Esophagus muscularis mucosa (tissue), 4 donors: ENCODE measurements at places on chromosomes 7 and 10. TPM values are rescaled to one million over a fixed set of nuclear protein-coding genes. Genes with fewer than 3 reads are reported as not detected.

The ZNF365 gene
- total RNA-seq = 0.50 TPM

The KCNIP2 gene
- total RNA-seq = 0.33 TPM

The NPVF gene
- not detected for total RNA-seq

The CCDC7 gene
- 17.5 TPM for total RNA-seq

The HOXA1 gene
- total RNA-seq = 0.42 TPM

The HABP2 gene
- total RNA-seq = not detected

The TLL2 gene
- 0.19 TPM for total RNA-seq

The SLC18A3 gene
- total RNA-seq = 0.57 TPM

The ANKRD22 gene
- total RNA-seq = not detected

The FAM25A gene
- total RNA-seq = not detected

The HOXA2 gene
- 5.4 TPM for total RNA-seq

The PTPRZ1 gene
- total RNA-seq = 10.3 TPM

The BLOC1S2 gene
- total RNA-seq = 14.6 TPM

The FANK1 gene
- total RNA-seq = 0.50 TPM

GRCh38 chr7:113799896-113800295, 118.9 kb downstream of the PPP1R3A start:
- DNase-seq = no peak

GRCh38 chr10:97708976-97709946, 4.3 kb upstream of the MARVELD1 start:
- peak; percentile 96 for DNase-seq

- no peak for DNase-seq
Measured at GRCh38 chr10:17257466-17258321, 29.7 kb downstream of the VIM start.

DNA sequence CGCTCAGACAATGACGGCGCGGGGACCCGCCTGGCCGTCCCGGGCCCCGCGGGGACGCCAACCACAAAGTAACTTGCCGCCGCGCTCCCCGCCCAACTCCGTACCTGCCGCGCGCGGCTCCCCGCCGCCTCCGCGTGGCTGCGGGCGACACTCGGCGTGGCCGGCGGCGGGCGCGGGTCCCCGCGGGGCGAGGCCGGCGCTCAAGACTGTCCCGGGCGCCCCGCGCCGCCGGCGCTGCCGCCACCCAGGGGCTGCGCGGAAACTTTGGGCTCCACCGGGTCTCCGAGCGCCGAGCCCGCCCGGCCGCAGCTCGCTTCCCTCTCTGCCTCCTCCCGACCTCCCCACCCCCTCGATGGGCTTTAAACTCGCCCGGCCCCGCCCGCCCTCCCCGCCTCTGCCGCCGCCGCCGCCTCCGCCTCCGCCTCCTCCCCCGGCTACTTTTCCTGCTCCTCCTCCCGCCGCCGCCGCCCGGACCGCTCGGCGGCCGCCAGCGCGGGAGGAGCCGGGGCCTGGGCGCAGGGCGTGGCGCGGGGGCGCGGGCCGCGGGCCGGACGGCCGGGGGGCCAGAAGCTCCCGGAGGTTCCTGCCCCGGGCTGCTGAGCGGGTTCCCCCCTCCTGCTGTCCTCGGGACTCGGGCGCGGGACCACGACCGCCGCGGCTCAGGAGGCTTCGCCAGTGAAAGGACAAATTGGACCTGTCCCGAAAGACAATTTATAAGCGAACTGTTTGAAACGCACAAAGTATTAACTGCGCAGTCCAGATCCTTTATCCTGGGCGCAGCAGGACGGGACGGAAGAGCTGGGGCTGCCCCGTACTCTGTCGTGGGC, 10.6 kb upstream of the GRB10 start:
- no peak for DNase-seq

DNA sequence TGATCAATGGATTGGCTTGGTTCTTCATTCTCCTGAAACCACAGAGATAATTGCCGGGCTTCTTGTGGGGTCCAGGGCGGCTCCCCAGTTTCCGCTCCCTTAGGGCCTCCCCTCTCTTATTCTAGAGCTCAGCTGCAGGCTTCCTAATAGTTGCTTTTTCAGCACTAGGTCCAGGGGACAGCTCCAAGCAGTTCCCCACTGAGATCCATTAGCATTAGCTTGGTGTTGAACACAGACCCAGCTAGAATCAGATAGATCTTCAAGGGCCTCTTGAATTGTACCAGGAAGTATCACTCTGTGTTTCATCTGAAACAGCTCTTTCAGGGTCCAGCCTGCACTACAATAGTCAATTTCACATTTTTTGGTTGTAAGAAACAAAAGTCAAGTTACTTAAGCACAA, 238.7 kb downstream of the SEC23IP start:
- no peak for DNase-seq

- DNase-seq = no peak
Measured at GRCh38 chr7:41197769-41198168, 505.1 kb downstream of the INHBA start.

GRCh38 chr10:14185316-14186045, 145.2 kb downstream of the FRMD4A start:
- no peak for DNase-seq

GRCh38 chr7:35508623-35509400, 186.1 kb downstream of the HERPUD2 start:
- no peak for DNase-seq

DNA sequence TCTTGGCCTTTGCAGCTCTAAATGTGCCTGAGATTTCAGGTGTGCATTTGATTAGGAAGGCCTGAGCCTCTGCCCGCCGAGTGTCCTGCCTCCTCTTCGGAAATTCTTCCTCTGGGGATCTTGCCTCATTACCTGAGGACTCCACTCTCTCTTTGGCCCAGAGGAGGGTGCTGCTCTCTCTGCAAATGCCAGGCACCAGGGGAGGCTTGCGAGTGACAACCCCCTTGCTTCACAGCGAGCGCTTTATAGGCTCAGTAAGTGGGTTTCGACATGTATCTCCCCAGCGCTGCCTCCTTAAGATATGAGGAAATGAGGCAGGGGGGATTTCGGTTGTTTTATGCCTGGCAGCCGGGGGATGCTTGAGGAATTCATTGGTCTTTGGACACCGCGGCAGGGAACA, 423.9 kb downstream of the GLRX3 start:
- DNase-seq = no peak

GRCh38 chr7:102119213-102119651, 167.4 kb upstream of the SH2B2 start:
- DNase-seq = no peak

GRCh38 chr10:74194545-74194944, 43.5 kb downstream of the ADK start:
- no peak for DNase-seq

DNA sequence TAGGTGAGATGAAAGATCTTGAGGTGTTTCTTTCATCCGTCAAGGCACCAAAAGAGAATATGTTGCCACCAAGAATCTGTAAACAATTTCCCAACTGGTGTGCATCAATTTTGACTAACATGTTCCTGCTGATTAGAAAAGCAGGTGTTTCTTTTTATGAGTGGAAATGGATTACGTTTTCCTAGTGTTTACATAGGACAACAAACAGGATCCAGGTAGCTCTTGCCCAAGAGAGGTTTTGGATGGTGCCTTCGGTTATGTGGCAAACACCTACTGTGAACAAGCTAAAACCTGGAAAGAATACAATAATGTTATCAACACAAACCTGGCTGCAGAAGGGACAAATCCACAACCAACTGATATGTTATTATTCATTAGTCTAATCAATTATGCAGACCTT, 53.6 kb upstream of the WNT16 start:
- no peak for DNase-seq

DNA sequence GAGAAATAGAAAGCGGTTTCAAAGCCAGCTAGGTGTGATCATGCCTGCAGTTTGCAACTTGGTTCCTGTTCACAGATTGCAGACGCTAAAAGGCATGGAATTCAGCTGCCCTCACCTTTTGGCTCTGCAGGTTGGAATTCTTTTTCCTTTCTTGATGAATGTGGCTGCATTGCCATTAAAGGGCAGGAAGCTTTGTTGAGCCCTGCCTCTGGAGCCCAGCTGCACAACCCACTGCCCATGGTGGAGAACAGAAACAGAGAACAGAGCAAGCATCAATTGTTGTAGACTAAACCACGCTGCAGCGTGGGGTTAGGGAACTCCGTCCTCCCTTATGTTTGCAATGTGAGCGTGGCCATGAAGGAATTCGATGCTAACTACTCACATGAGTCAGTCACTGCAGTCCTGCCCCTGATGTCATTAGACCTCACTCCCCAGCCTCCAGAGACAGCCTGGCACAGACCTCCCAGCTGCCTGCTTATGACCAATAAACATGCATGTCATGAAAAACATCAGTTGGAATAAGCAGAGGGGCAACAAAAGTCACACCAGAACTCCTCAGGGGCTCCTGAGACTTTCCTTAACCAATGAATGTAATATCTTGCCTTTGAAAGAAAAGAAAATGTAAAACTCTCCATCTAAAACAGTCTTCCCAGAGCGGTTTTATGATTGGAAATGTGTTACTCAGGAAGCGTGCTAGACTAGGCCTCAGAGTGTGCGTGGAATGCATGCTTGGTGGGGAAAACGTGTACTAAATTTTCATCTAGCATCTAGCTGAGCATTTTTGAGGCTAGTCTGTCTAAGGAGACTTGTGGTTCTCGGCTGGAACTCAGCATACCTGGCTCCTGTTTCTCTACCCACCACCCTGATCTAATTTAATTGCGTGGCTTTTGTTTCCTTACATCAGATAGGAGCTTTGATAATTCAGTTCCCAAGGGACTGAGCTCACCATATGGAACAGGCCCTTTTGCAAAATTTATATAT, 232.2 kb downstream of the KIAA1217 start:
- no peak for DNase-seq

GRCh38 chr7:150847536-150847935, 4.8 kb upstream of the AOC1 start:
- DNase-seq = no peak

DNA sequence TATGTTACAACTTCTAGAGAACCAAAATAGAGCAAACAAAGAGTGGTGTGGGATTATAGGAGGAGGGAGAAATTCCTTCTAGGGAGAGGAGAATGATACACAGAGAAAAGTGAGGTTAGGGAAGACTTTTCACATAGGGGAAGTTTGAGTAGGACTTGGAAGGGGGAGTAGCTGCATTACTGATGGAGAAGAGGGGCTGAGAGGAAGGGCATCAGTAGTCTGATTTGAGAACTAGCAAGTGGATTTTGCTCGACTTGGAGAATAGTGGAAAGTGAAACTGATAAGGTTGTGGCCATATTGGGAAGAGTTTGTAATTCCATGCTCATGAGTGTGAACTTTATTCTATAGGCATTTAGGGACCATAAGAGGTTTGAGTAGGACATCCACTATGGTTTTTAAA, 6.1 kb downstream of the NRF1 start:
- no peak for DNase-seq

- peak; percentile 97 for DNase-seq
Measured at GRCh38 chr7:4883372-4884144, at the start of gene RADIL. RADIL (minus strand) TSS chr7:4883716; CDS start chr7:4878139, 5,577 bp downstream.

GRCh38 chr7:39324139-39324760, 242.0 kb upstream of the YAE1 start:
- no peak for DNase-seq

GRCh38 chr10:30839652-30840051, 192.0 kb downstream of the ZNF438 start:
- DNase-seq = no peak

DNA sequence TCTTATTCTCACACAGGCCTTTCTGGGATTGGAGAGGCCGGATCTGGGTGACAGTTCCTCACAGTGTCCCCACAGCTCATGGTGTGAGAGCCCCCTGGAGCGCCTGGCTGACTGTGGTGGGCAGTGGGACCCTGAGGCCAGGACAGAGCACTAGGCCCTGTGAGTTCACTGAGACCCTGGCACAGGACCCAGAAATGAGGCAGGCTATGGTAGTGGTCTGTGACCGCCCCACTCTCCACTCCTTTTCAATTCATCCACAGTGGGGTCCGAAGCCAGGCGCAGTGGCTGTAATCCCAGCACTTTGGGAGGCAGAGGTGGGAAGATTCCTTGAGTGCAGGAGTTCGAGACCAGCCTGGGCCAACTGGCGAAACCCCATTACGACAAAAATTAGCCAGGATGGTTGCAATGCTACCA, 95.9 kb upstream of the TNRC18 start:
- DNase-seq = no peak

DNA sequence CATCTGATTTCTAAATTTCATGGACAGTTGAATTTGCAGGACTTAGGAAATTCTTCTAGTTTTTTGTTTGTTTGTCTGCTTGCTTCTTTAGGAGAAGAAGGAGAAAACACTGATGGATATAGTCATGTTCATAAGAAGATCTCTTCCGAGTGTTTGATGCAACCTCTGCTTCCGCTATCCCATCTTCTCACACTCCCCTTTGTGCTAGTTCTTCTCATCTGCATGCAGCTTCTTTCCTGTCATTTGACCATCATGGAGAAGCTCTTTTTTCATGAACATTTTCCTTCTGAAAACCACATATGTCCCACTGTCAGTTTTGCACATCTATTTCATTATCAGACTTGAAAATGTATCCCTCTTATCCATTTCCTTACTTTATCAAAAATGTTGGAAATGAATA, 346.9 kb upstream of the PRKCQ start:
- no peak for DNase-seq

- no peak for DNase-seq
Measured at GRCh38 chr10:9762966-9763656, 1254.6 kb upstream of the CELF2 start.

- DNase-seq = peak; percentile 86
Measured at GRCh38 chr7:25675789-25676474, 447.6 kb upstream of the NPVF start.

GRCh38 chr7:80334196-80334595, 177.7 kb downstream of the GNAT3 start:
- DNase-seq = no peak

GRCh38 chr10:70761727-70762350, 23.3 kb downstream of the TBATA start:
- no peak for DNase-seq

DNA sequence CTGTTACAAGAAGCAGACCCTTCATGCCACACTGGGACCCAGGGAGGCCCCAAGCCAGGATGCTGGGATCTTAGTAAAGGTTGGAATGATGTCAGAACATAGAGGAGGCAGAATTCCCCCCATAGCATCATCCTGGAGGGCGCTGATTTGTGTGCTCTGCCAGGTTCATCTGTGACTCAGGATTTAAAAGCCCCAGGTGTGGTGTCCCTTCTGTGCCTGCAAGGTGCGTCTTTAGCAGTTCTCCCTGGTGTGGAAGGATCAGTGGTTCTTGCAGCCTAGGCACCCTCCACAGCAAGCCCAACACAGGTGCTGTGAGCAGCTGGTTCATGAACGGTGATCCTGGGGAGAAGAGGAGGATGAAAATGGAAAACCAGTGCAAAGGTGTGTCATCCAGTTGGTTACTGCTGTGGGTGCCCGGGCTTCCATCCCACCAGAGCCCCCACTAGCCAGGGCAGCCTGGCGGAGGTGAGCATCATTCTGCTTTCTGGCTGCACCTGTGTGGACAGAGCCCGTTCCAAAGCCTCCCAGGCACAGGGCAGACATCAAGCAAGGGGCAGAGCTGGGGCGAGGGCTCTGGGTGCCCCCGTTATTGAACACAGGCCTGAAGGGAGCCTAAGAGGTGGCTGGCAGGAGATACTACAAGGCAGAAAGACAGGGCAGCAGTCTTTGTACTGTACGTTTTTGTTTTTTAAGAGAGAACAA, 49.5 kb downstream of the IKZF1 start:
- DNase-seq = no peak
